Stimulated activated CD4-positive, alpha-beta T cell treated with anti-CD3 and anti-CD28 coated beads, TNF-alpha, amount 100 ng/mL, for 1 hour (primary cell): ENCODE measurements at places on chromosomes 16 and 17.

DNA sequence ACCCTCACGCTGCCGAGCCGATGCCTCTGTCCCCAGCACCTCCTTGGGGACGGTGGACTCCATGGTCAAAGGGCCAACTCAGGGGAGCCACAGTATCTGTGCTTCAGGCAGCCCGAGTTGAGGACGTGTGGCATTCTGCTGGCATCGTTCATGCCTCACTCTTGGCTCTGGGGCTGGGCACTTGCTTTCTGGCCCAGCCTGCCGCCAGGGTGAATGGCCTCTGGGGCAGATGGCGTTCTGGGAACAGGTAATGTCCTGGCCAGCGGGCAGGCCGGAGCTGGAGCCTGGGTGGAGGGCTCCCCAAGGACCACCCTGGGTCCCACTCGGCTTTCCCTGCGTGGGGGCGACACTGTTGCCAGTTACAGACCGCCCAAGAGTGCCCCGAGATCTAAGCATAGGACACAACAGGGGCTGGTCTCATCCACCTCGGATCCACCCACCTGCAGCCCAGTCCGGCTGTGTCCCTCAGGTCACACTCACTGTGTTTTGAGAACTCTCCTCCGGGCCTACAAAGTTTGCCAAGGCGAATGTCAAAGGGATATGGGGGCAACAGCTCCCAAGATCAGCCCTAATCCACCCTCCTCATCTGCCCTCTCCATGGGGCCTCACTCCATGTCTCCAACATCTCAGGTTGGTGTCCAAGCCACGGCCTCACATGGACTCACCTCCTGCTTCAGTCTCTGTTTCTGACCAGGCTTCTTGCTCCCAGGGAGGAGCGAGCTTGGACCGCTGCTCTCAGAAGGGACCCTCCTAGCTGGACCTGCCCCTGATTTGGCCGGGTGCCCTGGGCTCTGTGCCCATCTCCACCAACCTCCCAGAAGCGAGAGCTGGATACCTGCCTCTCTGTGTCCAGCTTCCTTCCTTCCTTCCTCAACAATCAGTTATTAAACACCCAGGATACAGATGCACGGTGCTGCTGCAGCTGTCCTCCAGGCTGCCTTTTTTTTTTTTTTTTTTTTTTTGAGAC is 60.8 kb downstream of the TMEM235 start:
- no peak for DNase-seq

DNA sequence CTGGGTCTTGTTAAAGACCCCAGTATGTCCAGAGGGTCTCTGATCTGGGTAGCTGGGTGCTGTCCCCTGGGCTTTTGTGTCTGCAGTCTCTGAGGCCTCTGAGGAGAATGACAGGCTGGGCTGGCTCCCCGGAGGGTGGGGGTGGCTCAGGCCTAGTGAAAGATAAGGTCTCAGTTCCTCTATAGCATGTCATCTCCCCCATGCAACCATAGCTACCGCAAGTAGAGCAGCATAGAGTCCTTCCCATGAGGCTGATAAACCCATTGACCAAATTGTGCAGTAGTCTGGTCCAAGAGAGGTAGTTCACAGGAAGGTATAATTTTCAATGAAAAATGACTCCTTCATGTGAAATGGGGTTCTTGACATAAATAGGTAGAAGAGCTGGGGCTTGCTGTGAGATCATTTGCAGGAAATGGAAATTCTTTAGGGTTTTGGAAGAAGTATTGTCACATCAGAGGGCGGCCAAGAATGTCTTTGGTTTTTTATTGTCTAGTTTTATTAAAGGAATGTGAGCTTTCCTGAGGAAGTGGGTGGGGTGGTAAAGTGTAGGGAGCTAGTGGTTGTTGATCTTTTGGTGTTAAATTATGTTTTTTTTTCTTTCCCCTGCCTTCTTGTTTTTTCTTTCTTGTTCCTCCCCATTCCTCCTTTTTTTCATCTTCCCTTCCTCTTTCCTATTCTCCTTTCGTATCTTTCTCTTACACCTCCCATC is 21.0 kb downstream of the SLC7A6OS start:
- DNase-seq = no peak

GRCh38 chr16:67959536-67960329 is 8.7 kb downstream of the SLC12A4 start:
- no peak for DNase-seq

DNA sequence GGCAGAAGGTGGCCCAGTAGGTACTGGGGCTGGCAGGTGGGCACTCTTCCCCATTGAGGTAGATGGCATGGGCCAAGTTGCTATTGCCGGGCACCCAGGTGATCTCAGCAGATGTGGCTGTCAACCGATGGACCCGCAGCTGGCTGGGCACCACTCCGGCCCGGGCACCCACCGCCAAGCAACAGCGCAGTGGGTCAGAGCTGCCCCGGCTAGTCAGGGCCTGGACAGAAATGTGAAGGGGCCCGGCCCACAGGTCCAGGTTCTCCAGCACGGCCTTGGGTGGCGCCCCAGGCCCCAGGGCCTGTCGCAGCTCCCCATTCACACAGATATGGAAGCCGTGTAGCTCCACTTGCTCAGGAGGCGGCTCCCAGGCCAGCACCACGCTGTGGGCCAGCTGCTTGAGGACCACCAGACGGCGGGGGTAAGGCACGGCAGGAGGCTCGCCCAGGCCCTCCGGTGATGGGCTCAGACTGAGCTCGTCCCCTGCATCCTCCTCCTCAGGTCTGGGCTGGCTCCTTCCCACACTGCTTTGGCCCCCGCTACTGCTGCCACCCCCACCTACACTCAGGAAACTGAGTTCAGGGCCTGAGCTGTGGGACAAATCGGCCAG is 16.5 kb downstream of the TSPOAP1 start:
- DNase-seq = no peak

DNA sequence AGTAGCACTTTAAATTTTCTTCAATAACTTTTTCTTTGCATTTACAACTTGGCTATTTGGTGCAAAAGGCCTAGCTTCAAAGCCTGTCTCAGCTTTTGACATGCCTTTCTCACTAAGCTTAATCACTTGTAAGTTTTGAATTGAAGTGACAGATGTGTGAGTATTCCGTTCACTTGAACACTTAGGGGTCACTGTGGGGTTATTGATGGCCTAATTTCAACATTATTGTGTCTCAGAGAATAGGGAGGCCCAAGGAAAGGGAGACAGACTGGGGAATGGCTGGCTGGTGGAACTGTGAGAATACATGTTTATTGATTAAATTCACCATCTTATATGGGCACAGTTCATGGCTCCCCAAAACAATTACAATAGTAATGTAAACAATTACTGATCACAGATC is 84.1 kb downstream of the TAOK1 start:
- DNase-seq = no peak

DNA sequence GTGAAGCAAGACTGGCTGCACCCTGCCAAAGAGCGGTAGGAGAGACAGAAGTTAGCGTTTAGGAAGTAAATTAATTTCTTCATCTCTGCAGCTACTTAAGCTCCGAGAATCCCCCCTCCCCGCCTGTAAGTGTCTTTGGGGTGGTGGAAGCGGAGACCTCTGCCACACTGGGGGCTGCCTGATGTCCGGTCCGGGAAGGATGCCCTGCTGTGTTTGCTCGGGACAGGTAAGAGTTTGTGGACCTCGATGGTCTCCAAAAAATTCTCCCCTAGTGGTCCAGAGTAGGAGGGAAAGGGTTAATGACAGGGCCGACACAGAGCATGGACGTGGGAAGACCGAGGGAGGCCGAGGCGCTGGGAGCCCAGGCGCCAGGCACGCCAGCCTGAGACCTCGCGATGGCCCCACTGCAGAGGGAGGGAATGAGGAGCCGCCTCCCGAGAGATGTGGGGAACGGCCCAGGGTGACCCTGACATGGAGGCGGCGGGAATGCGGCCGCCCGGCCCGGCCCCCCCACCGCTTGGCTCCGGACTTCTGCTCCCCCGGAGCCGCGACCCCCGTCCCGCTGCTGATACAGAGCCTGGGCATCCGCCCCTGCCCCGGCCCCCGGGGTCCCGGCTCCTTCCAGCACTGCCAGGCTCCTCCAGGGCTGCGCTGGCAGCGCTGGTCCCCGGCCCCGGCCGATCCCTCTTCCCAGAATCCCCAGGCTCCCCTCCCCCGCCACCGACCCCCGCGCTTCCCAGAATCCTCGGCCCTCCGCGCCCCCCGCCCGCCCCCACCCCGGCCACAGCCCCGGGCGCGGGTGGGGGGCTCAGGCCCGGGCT is 680 bp downstream of the ZNF629 start:
- DNase-seq = no peak

DNA sequence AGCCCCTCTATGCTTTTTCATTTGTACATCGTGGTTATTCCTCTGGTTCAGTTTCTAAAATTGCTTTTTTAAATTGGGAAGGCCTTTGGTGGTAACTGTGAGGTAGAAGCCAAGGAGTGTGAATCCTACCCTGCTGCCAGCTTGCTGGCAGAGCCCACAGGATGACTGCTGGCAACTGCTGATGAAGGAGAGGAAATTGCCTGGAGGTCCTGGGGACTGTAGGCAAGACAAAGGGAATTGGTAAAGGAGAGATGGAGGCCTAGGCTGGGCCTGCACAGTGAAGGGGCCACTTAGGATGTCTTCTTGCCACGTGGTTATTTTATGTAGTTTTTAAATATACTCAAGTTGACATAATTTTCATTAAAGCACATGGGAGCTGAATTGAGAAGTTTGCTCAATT is 15.8 kb downstream of the C17orf58 start:
- DNase-seq = no peak

GRCh38 chr16:8295513-8296237 is 294.6 kb downstream of the TMEM114 start:
- no peak for DNase-seq

- DNase-seq = no peak
Observed at GRCh38 chr16:27517664-27518063, 32.0 kb downstream of the GTF3C1 start.

GRCh38 chr17:13311306-13311705 is 290.4 kb downstream of the HS3ST3A1 start:
- DNase-seq = no peak

GRCh38 chr16:13829697-13830299 is 90.2 kb upstream of the ERCC4 start:
- DNase-seq = no peak

GRCh38 chr17:7668482-7668881 is 17.8 kb downstream of the ATP1B2 start:
- DNase-seq = no peak

- no peak for DNase-seq
Observed at GRCh38 chr17:81457917-81458555, 54.6 kb downstream of the ACTG1 start.

- peak; percentile 31 for DNase-seq
Observed at GRCh38 chr17:77834170-77835115, 124.1 kb upstream of the TNRC6C start.

DNA sequence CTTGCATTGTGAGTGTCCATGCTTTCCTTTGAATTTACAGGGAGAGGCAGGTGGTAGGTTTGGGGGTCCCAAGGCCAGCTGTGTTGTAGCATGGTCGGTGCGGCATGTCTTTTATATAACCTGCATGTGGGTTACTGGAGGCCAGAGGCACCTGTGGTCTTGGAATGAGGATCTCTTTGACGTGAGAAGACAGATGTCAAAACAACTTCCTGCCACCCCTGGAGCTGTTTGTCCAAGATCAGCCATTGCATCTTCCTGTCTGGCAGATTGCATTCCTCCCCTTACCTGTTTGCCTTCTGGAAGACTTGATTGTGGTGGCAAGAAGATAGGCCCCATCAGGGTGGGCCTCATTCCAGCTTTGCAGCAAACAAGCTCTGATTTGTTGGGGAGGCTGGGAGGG is 175.1 kb downstream of the MSI2 start:
- no peak for DNase-seq

GRCh38 chr16:14539156-14539555 is 90.9 kb downstream of the PARN start:
- no peak for DNase-seq

- no peak for DNase-seq
Observed at GRCh38 chr16:77925531-77925930, 96.8 kb upstream of the CLEC3A start.

DNA sequence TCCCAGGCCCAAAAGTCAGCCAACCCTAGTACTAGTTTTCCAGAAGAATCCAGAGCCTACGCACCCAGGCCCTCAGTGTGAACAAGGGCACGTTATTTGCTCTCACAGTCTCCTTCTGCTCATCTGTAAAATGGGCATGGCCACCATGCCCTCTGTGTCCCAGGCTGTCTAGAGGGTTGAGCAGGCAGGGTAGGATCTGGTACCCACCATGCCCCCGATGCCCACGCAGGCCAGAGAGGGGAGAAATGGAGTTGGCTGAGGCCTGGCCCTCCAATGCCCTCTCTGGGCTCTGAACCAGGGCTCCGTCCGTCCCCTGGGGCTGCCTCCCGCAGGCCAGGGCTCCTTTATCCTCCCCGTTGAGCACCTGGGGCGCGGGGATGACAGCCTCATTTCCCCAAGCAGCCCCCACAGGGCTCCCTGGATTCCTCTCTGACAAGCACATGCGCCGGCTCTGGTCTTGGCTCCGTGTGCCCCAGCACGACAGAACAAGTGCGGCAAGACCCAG is 9.1 kb upstream of the BAHCC1 start:
- DNase-seq = no peak

DNA sequence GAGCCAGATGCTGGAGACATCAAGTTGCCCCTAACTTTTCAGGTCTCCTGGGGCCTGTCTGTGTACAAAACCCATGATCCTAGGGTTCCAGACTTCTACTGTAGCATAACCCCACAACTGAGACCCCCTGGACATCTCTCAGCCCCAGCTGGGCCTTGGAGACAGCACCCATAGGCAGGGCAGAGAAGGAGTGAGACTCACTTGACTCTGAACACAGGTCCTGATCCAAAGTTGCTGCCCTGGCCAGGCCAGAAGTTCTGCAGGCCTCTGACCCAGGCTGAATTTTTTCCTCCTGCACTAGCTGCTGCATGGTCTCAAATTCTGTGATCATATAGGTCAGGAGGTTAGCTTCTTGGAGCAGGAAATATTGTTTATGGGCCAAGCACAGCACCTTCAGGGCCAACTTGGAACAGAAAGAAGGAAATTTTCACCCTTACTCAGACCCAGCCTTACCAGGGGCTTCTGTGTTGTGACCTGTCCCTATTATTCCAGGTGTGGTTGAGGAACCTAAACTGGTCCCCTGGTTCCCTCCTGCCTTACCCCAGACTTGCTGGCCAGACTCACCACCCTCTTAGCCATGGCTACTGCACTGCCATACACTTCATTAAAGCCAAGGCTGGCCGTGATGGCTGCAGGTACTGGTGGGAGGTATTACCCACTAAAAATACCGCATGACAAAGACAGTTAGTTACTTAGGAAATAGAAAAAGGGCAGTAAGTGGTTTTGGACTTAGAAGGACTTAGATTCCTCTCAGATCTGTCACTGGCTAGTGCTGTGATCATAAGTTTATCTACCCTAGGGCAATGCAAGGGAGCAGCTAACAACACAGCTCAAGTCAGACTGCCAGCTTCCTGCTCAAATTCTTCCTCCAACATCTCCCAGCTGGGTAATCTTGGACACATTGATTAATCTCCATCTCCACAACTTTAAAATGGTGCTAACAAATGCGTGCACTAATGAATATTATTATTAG is 2180.1 kb downstream of the TP53TG3F start:
- DNase-seq = no peak

GRCh38 chr16:80606221-80606766 is 65.5 kb downstream of the DYNLRB2 start:
- no peak for DNase-seq

- DNase-seq = no peak
Observed at GRCh38 chr17:29563816-29564215, 3.0 kb downstream of the ABHD15 start.

GRCh38 chr16:23124315-23124714 is 24.9 kb downstream of the USP31 start:
- DNase-seq = no peak
